ENCODE measurements at places on chromosomes 3 and 15. TPM values are rescaled to one million over a fixed set of nuclear protein-coding genes. Genes with fewer than 3 reads are reported as not detected.

Gene AGBL1
- total RNA-seq, result not detected

Gene B3GNT5
- total RNA-seq, result 5.5 TPM

DNA sequence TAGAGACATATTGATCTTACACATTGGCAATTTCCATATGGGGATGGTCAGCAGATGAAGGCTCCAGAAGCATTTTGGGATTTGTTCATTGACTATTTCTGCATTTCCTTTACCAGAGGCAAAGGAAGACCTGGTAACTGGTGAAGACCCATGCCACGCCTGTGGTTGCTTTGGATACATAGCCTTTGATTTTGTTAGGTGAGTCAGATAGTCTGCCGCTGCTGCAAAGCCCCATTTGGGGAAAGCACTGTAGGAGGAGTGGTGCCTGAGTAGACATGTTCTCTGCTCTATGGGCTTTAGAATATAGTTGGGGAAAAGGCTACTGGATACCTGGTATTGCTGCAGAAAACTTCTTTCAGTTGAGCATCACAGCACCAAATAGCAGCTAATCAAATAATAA is 56.8 kb downstream of the TFG start:
- DNase-seq, result no peak

DNA sequence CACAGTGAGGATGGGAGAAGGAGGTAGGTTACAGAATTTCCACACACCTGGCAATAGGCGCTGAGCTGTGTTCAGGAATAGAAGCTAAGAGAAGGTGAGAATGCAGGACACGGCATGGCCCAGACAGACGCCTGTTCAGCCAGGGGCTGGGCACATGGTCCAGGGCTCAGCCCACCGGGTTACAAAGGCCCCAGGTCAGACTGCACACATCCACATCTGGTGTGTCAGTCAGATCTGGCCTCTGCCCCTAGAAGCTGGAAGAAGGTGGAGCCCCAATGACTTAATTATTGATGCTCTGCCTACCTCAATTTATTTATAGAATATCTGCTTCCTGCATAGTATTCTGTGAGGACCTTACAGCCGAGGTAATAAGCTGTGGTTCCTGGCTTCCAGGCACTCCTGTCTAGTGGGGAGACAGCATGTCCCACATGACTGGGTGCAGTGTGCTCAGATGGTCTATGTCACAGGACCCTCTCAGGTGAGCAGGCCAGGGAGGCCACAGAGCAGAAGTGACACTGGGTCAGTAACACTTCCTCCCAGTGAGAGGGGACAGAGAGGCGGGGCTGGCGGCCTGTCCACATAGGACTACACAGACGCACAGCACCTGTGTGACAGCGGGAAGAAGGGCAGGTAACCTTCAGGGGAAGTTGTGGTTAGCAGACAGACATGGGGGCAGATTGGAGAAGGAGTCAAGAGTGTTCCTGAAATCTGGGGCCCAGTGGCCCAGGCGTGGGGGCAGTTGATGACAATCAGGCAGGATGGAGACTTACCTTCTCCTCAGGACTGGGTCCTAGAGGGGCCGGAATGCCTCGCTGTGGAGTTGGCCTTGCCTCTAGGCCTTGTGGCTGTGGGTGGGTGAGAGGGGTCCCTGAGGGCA is 38.6 kb upstream of the PLXNA1 start:
- peak; percentile 65 for DNase-seq

Gene MAGI1
- total RNA-seq, result 31.5 TPM

DNA sequence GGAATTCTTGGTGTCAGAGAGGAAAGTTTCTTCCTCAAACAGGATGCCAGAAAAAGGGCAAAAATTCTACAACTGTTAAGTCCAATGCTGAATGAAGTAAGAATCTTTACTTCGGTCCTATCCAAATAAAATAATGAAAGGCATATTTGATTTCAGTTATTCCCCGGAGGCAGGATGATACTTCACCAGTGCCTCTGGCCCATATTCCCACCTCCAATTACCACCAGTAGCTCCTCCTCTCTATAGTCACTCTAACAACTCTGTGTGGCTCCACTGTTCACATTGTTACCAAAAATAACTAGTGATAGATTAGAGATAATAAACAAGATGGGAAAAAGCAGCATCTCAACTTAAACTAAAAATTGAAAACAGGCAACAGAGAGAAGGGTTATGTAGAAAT is 20.7 kb downstream of the MAP1A start:
- peak; percentile 1 for DNase-seq

Gene CSTA
- total RNA-seq, result 3.5 TPM

Gene CYB561D2
- 7.9 TPM for total RNA-seq

DNA sequence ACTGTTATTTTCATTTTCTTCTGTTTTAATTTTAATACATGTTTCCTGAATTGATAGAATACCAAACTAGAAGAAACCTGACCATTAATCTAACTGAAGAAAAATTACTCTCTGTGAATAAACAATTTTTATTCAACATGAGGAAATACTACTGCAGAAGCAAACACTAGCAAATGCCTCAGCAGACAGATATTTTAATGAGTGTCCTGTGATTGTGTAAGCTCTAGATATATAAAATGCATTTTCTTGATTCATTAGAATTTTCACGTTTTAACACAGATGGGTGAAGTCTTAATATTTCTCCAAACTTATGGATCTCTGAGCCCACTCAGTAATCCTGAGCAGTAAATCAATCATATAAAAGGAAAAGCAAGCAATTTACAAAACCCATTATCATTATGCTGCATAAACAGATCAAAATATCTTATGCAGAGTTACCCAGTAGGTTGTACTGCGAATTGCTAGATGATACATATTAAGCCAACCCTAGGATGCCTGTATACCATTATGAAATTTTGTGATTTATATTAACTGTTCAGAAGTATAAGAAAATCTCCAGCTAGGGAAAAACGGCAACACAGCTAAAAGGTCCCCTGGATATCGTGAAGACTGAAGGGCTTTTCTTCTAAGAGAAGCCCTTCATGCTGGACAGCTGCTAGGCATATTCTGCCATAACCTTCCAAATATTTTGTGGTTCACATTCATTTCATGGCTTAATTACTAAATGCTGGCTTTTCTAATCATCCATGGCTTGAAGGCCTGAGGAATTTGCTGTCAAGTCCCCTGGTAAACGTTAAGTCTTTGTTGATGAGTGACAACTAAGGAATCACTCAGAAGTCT is 157.7 kb upstream of the TGFBR2 start:
- DNase-seq, result no peak

Gene CCDC51
- 13.0 TPM for total RNA-seq

GRCh38 chr15:40952901-40953712 is at the start of gene CHAC1:
TSS of gene CHAC1 (plus strand) at chr15:40953471. CDS start at chr15:40953584, 113 bp downstream.
- peak; percentile 96 for DNase-seq

GRCh38 chr3:130490241-130490640 is 26.7 kb upstream of the COL6A6 start:
- DNase-seq, result no peak

Gene PRKAR2A
- total RNA-seq, result 69.6 TPM

DNA sequence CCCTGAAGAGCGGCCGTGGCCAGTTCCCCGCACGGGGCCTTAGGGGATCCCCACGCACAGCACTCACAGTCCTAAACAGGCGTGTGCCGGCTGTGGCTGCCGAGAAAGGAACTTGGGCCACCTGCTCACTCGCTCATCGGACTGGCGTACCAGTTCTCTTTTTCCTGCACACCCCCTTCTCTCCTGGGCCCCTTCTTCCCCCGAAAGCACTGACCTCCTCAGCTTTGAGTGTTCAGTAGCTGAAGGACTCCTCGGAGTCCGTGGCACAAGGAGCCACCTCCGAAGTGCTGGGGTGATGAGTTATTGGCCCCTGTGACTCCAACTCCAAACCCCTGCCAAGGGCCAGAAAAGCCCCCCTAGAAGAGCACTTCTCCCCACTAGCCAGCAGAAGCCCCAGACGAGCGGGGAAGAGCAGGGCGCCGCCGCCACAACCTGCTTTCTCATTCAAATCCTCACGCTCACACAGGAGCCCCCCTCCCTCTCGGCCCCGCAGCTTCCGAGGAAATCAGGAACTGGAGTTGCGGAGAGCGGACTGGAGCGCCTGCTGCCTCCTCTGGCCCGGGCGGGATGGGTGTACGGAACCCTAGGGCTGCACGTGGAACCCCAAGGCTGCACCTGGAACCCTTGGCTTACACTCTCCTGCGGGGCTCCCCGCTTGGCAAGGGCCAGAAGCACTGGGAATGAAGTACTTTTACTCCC is at the start of gene PLCH1:
Gene PLCH1 (minus strand): TSS at position 446 of the 699 bp plus-strand sequence. CDS start 40,847 bp downstream, outside the sequence.
- DNase-seq, result peak; percentile 85

GRCh38 chr3:105866656-105867653 is 1.9 kb downstream of the CBLB start:
- no peak for DNase-seq

- no peak for DNase-seq
These were observed 85.4 kb upstream of the ARRDC4 start for GRCh38 chr15:97875025-97875512.

- no peak for DNase-seq
These were observed 18.3 kb upstream of the MYH15 start for GRCh38 chr3:108528459-108529252.

Gene CCRL2
- 2.4 TPM for total RNA-seq

DNA sequence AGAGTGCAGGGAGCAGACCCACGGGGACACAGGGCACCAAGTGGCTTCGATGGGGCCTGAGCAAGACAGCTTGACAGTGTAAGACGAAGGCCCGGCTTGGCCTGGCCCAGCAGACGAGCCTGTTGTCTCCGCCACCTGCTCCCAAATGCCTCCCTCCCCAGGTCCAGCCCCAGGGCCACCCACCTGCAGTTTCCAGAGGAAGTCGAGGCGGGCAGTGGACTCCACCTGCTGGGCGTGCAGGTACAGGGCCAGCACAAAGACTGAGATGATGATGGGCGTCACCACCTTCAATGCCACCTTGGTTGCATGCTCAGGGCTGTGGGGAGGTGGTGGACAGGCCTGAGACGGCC is 94.1 kb downstream of the SEC22A start:
- peak; percentile 64 for DNase-seq

DNA sequence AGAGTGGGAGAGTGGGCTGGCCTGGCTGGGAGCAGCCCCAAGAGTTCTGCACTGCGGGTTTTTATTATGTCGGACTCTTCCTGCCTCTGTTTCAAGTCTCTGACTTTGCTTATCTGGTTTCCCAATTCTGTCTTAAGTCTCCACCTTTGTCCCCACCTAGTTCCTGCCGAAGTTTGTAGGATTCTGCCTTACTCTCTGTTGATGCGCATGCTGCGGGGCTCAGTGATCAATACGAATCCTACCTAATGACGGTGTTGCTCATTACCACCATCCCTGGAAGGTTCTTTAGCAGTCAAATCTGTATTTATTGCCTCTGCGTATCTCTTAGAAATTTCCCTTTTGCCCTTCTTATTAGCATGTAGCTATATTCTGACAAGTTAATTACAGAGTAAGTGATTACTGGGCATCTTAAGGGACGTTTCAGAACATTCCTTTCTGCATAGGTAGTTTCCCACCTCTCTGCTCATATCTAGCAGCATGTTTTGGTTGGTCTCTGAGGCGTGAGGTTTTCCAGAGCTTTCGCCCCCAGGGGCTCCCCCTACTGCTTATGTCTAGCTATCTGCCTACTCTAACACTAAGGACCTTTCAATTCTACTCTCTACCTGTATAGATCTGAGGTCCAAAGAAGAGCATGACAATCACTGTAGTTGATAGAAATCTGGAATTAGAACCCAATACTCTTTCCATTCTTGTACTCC is 236.0 kb upstream of the EIF1B start:
- DNase-seq, result no peak

Gene EOMES
- 0.24 TPM for total RNA-seq

Gene GOLGA8T
- total RNA-seq, result not detected

GRCh38 chr15:40333922-40334492 is 6.7 kb downstream of the CCDC9B start:
- DNase-seq, result peak; percentile 91

DNA sequence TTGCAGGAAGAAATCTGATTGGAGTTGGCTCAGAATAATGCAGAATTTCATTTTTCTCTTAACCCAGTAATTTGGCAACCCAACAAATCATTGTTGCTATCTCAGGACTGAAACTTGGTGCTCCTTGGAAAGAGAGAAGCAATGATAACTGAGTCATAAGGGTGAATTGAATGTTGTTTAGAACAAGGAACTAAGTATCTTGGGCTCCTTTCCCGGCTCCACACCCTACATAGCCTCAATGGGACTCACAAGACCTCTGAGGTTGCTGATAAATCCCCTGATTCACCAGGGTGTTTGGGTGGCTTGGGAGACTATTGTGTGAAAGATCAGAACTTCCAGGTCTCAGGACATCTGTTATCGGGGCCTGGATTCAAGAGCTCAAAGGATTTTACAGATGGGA is 7.8 kb upstream of the RAB8B start:
- DNase-seq, result no peak

Gene IL12A
- total RNA-seq, result not detected

DNA sequence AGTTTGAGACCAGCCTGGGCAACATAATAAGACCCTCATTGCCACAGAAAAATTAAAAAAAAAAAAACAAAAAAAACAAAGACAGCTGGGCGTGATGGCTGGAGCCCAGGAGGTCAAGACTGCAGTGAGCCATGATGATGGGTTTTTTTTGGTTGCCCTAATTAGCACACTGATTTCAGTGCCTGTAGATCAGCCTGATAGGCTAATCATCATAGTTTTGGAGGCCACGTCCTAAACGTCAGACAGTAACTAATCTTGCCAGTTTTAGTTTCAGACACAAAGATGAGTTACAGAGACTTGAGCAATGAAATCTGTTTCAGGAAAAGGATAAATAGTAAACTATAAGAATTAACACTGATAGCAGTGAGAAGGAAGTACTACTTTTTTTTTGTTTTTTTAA is 55.4 kb downstream of the LRCH3 start:
- no peak for DNase-seq

DNA sequence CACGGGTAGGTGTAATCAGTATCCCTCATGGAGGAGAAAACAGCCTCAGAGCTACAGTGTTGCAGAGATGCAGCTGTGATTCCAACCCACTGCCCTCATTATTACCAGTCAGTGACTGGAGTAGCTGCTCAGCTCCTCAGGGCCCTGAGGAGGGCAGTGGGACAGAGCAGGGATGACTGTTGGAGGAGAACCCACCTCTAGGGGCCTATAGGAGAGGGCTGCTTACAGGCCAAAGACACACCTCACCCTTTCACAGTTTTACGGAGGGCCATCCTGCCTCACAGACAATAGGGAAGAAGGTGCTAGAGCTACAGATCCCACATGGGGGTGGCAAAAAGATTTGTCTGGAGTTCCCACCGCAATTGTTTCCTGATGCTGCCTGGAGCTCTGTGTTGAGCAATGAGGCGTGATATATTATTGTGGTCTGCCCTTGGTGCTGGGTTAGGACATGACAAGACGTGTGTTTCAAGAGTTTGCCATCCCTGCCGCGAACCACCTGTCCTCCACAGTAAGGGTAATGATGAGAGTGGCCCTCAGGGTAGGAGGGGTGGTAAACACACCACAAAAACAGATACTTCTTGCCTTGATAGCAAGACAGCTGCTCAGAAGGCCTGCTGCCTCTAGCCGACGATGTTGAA is 140.5 kb upstream of the TPM1 start:
- DNase-seq, result no peak

Gene STAC
- total RNA-seq, result 2.7 TPM

Gene IREB2
- total RNA-seq, result 37.8 TPM

- no peak for DNase-seq
These were observed 117.7 kb upstream of the TP63 start for GRCh38 chr3:189513281-189514117.

All from posterior vena cava (tissue), 2 donors.